ENCODE measurements at places on chromosomes 3 and 15.

DNA sequence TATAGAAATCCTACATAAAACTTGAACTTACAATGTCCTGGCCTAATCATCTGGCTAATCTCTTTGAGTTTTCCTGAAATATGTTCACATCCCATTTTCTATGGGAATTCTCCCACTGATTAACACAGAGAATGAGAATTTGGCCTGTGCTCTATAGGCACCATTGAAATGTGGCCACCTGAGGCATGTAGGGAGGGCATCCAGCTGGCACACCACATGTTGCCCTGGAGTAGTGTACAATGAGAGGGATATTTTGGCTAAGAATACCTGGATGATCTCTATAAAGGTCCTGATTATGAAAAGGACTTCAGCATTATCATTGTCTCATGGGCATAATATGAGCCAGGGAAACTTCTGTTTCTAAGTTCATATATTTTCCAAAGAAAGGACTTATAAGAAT, 324.0 kb downstream of the ZBTB20 start:
- no peak for DNase-seq

GRCh38 chr15:79952329-79952728, 18.7 kb downstream of the BCL2A1 start:
- DNase-seq = no peak

DNA sequence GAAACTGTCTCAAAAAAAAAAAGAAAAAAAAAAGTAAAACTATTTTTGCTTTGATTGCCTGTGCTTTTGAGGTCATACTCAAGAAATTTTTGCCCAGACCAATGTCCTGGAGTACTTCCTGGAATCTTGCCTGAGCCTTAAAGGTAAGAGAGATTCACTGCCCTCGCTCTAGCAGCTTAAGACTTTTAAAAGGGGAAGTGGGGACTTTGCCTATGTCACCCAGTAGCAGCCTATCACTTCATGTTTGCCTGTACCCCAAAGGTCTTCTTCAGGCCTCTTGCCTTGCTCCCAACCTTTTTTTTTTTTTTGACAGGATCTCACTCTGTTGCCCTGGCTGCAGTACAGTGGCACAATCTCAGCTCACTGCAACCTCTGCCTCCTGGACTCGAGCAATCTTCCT, 18.9 kb upstream of the GOLGB1 start:
- no peak for DNase-seq

GRCh38 chr15:60345598-60345997, 52.2 kb downstream of the ANXA2 start:
- no peak for DNase-seq

DNA sequence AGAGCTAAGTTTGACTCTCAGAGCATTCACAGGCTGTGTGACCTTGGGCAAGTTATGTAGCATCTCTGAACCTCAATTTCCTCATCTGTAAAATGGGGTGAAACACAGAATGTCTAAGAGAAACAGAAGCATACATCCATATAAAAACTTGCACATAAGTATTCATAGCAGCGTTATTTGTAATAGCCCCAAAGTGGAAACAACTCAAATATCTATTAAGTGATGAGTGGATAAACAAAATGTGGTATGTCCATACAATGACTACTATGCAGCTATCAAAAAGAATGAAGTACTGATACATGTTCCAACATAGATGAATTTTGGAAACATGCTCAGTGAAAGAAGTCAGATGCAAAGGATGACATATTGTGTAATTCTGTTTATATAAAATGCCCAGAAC, 201.8 kb upstream of the KBTBD8 start:
- DNase-seq = no peak

DNA sequence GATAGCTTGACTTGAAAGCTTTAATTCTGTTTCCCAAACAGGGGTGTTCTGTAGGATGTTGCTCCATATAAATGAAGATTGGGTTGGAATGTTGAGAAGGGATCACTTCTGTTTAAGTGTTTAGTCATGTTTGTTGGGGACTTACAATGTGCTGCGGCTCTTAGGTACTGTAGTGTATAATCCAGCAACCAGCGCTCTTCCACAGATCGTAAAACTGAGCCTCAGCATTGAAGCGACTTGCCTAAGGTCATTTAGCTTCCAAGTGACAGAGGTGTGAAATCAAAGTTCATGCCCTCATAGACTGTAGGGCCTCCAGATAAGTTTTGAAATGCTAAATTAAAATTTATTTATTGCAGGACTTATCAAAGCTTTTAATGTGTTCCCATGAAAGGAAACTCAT, 1.8 kb downstream of the MKRN2 start:
- DNase-seq = no peak

DNA sequence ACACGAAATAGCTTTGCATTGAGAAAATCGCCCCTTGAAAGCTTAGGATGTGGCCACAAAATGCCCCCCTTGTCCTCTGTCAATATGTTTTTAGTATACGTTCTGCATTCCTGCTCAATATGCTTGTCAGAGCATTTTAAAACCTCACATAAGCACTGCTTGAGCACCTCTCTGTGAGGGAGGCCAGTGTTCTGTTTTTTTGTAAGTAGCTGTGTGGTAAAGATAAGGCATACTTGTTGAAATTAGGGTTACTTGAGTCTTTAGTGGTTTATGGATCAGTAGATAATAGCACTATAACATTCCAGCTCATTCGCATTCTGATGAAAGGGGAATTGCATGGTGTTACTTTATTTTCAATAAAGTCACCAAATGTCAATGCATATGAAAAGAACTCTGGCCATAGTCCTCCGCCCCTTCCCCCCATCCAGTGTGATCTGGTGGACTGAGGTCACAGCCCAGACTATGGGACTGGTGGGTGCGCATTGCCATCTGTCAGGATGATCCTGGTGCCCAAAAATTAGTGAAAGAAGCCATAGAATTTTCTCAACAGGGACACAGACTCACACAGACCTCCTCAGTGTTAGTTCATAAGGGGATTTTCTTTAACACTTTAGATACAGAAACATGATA, 33.1 kb downstream of the IL1RAP start:
- DNase-seq = no peak

GRCh38 chr3:167691366-167691765, 37.6 kb upstream of the WDR49 start:
- no peak for DNase-seq

DNA sequence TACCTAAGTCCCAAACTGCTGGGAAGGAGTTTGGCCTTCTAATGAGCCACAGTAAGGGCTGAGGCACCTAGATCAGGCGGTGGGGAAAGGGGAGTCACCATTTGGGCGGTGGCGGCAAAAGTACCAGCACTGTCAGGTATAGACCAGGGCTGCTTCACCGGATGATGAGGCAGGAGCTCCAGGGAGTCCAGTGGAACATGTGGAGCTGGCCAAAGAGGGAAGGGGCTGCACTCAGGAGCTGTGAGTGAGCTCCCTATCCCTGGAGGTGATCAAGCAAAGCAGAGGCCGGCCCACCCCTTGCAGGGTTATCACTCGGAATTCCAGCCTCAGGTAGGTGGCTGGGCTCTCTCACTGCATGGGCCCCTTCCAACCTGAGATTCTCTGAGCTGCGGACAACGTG, 108.4 kb downstream of the SEC22A start:
- no peak for DNase-seq

DNA sequence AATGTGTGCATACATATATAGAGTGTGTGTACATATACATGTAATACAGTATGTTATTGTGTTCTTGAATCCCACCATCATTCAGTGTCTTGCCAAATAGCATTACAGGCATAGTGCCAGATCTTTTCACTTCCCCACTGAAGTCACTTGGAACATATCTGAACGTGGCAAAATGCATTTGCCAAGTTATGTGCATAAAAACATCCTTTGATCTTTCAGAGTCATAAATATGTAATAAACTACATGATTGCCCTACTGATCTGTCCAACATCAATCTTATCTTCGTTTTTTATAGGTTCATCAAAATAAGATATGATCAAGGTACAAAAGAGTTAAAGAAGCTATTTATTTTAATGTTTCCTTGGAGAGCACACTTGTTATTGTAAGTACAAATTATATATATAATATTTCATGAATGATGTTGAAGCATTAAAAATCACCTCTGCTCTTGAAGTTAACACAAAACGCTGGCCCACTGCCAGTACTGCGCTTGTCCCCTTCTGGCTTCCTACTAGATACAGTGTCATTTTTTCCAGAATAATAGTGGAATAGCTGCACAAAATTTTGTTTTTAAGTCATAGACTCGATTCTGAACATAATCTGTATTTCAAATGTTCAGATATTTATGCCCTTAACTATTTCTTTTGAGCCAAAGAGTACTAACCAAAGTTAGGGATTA, 549.5 kb upstream of the ARRDC4 start:
- no peak for DNase-seq

GRCh38 chr15:63276342-63277037, 915 bp upstream of the APH1B start:
- no peak for DNase-seq

GRCh38 chr3:48361928-48362327, 10.1 kb upstream of the FBXW12 start:
- no peak for DNase-seq

DNA sequence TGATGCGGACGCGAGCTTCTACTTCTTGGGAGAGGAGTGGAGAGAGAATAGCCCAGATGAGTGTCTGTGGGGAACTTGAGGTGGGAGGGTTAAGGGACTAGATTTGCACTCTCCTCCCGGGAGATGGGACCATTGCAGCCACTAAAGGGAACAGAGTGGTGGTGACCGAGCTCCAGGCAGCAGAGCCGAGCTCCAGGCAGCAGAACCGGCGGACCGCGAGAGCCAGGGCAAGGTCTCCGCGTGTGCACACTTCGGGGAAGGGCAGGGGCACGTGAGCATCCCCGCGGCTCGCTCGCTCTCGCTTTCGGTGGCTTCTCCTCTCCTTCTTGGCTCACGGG, 1.1 kb downstream of the IGDCC3 start:
- DNase-seq = no peak

- no peak for DNase-seq
These were observed 13.9 kb upstream of the RTP1 start for GRCh38 chr3:187183210-187183862.

Data from activated naive CD4-positive, alpha-beta T cell (primary cell).